ENCODE measurements at places on chromosomes 12 and 14. TPM values are rescaled to one million over a fixed set of nuclear protein-coding genes. Genes with fewer than 3 reads are reported as not detected.

Gene KRT79
- total RNA-seq, result not detected

Gene SMOC1
- total RNA-seq, result 23.2 TPM

Gene PIANP
- total RNA-seq, result 0.29 TPM

Gene PTPRO
- 1.7 TPM for total RNA-seq

Gene YLPM1
- total RNA-seq, result 36.3 TPM

Gene DLK1
- total RNA-seq, result not detected

Gene ADAM21
- not detected for total RNA-seq

Gene RESF1
- 19.2 TPM for total RNA-seq

Gene DYNLL1
- total RNA-seq, result 256 TPM

Gene KCNA1
- total RNA-seq, result not detected

Gene SSPN
- 88.5 TPM for total RNA-seq

Gene KSR2
- total RNA-seq, result 0.03 TPM

Gene GARIN6
- not detected for total RNA-seq

Gene PTGR2
- total RNA-seq, result 38.3 TPM

Gene C12orf42
- total RNA-seq, result not detected

Gene TC2N
- total RNA-seq, result 14.7 TPM

Gene GZMB
- total RNA-seq, result 0.38 TPM

Gene SERPINA9
- total RNA-seq, result not detected

Gene KLRC2
- total RNA-seq, result not detected

Gene POTEG
- not detected for total RNA-seq

Gene GLIPR1L2
- total RNA-seq, result 2.8 TPM

Gene ZFYVE26
- total RNA-seq, result 13.3 TPM

Gene UBR7
- total RNA-seq, result 19.9 TPM

Gene MANSC1
- total RNA-seq, result 14.6 TPM

Gene LIN52
- 9.2 TPM for total RNA-seq

Gene GABARAPL1
- 302 TPM for total RNA-seq

Gene RNU7-1
- not detected for total RNA-seq

Gene ACSS3
- 18.5 TPM for total RNA-seq

All from right cardiac atrium (tissue), 5 donors.